ENCODE measurements at places on chromosomes 6 and 20.

- DNase-seq = peak; percentile 11
Observed at GRCh38 chr6:161439093-161439492, 165.2 kb upstream of the AGPAT4 start.

GRCh38 chr6:159979136-159979874 is 10.4 kb downstream of the IGF2R start:
- DNase-seq = peak; percentile 12

GRCh38 chr20:45080867-45081624 is 19.9 kb downstream of the KCNS1 start:
- peak; percentile 61 for DNase-seq

DNA sequence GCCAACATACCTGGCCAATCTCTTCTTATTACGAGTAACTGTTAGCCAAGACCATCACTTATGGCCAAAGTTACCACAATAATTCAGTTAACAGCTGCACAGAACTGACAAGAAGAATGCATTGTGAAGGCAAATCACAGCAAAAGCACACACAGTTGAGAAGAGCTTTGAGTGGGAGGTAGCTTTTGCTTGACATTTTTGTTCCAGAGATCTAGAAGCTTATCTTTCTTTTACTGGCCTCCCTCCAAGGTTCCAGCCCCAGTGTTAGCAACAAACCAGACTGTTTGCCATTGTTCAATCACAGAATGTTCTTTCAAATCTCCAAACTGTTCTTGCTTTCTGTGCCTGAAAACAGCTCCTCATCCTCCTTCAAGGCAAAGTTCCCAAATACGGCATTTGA is 35.9 kb upstream of the IRAK1BP1 start:
- no peak for DNase-seq

DNA sequence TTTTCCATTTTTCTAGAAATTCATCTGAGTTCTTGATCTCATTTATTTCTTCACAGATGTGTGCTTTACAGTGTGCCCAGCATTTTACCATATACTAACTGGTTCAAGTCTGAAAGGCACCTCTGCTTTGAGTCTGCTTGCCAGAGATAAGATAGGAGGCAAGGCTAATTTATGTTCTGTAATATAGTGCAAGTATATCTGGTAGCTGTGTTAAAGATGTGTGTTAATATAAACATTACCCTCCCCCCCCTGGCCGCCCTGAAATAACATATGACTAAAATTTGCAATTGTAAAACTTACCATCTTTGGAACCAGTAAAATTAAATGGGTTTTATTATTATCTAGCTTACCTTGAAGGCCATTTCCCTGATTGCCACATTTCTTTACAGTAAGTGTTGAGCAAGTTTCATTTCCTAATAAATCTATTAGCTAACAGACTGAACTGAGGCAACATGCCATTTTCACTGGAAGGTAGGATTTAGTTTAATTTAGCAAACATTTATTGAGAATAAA is 2.7 kb downstream of the FBXO9 start:
- no peak for DNase-seq

- no peak for DNase-seq
Observed at GRCh38 chr6:111759331-111759835, 113.9 kb downstream of the FYN start.

DNA sequence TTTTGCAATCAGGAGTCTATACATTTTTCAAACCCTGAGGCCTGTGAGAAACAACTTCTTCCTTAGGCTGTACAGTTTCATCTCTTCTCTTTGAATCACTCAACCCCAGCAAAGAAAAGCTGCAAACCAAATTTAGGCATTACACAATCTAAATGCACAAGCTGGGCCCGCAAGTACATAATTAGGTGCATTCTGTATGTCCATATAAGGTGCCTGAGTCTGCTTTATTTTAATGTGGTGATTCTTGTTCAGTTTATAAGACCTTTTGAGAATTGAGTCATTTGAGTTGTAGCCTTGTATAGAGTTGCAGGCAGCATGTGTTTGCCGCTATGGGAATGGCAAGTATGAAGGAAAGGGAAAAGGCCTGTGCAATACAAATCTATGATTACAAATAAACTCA is 709.6 kb upstream of the MARCKS start:
- no peak for DNase-seq

GRCh38 chr6:32637219-32637880 is at the start of gene HLA-DQA1:
Gene HLA-DQA1 (plus strand): TSS chr6:32637406. CDS start chr6:32637459, 53 bp downstream.
- DNase-seq = no peak

- no peak for DNase-seq
Observed at GRCh38 chr6:102749210-102749971, 1355.9 kb downstream of the GRIK2 start.

GRCh38 chr20:13271098-13271497 is 50.0 kb downstream of the ISM1 start:
- DNase-seq = no peak

All from NCI-H82 (cell line).